ENCODE measurements at places on chromosomes 4 and X.
A peak's percentile ranks its signal among the peaks of the same experiment; 100 is the strongest.

GRCh38 chr4:36243355-36244256, 708 bp downstream of the ARAP2 start:
- peak; percentile 18 for DNase-seq

- DNase-seq: no peak
Measured at GRCh38 chr4:176968094-176968493, 175.4 kb upstream of the VEGFC start.

DNA sequence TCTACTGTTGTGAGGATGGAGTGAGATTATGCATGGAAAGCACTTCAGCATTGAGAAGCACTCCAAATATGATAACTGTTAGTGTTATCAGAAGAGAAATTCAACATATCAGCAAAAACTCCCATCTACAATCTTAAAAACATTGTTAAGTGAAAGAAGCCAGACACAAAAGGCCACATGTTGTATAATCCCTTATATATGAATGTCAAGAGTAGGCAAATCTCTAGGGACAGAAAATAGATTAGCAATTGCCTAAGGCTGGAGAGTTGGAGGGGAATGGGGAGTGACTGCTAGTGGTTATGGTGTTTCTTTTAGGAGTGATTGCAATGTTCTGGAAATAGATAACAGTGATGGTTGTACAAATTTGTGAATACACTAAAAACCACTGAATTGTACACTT, 122.5 kb upstream of the LNX1 start:
- DNase-seq: no peak

- DNase-seq: no peak
Measured at GRCh38 chr4:94410678-94411206, 41.0 kb upstream of the PDLIM5 start.

DNA sequence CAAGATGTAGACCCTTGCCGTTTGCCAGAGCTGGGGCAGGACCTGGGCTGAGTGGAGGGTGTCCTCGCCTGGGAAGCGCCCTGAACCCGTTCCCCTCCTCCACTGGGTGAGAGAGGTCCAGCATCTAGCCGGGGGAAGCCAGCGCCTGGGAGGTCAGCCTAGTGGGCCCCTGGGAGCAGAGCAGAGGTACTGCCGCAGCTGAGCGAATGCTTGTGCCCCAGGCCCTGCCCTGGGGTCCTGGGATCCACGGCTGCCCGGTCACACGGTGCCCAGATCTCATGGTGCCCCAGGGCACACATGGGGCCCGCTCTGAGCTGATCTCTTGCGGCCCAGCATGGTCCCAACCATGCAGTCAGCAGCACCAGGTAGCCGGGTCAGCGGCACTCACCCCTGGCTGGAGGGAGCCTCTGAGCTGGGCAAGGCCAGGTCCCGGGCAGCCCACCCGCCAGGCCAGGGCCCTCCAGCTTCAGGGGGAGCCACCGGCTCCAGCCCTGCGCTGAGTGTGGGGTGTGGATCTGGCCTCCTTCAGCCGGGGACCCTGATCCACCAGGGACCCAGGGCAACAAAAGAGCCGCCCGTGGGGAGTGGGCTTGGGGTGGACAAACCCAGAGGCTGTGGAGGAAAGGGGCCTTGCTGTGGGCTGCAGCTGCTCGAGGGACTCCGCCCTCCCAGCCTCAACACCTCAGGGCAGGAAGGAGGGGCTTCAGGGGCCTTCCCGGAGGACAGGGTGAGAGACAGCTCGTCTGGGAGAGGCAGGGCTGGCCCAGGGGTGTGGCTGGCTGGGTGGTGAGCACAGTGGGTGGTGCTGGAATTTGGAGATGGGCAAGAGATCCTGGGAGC, 4.1 kb upstream of the CPLX1 start:
- no peak for DNase-seq

DNA sequence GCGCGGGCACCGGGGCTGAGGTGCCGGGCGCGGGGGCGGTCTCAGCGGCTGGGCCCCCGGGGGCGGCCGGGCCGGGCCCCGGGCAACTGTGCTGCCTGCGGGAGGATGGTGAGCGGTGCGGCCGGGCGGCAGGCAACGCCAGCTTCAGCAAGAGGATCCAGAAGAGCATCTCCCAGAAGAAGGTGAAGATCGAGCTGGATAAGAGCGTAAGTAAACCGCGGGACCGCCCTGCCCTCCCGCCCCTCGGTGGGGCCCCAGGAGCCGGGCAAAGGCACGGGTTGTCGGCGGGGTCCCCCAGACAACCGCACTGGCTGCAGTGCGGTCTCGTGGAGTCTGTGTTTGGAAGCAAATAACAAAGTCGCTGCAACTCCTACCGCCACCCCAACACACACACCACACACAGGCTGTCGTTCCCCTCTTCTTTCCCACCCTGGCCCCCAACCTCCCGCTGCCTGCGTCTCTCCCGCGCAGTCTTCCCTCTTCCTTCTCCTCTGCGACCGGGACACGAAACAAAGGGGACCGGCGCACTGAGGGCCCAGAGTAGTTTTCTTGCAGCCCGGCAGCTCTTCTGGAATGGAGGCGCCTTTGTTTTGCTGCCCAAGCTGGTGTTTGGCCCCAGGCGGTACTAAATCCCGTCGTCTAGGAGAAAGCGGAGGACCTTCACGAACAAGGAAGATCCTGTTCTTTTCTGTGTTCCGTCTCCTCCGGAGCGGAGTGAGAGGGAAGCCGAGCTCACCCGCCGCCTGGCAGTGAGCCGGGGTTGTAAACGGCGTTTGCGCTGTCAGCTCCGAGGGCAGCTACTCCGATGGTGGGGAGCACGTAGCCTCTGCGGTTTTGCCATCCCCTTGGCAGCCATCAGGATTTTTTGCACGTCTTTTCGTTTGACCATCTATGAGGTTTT, 788 bp downstream of the SAP30 start:
- DNase-seq: peak; percentile 50

- no peak for DNase-seq
Measured at GRCh38 chrX:71625471-71625870, 7.2 kb upstream of the CXCR3 start.

DNA sequence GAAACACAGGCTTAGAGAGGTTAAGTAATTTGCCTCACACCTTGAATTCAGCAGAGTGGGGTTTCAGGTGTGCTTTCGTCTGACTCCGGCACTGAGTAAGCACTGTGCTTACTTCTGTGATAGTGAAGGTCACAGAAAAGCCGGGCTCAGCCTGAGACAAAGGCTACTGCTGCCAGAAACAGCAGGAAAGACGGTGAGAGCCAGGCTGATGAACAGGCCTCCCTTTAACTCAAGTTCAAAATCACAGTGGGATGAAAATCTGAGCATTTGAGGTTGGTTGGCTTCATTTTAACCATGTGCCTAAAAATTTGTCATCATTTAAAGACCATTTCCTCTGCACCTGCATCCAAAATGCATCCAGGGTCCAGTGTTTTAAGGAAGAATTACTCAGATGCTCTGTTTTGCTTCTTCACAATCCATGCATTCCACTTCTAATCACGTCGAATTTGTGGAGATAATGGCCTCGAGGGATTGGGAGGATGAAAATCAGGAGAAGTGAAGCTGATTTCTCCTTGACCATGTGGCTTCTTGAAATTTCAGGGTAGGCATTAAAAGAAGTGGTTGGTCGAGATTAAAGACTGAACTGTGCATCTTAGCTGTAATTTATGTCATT, 121.2 kb upstream of the LNX1 start:
- DNase-seq: no peak

GRCh38 chr4:6295495-6295894, 25.8 kb downstream of the WFS1 start:
- DNase-seq: no peak

GRCh38 chr4:135192751-135193535, 991.4 kb upstream of the PABPC4L start:
- no peak for DNase-seq

- no peak for DNase-seq
Measured at GRCh38 chrX:38277802-38278201, 49.5 kb downstream of the RPGR start.

DNA sequence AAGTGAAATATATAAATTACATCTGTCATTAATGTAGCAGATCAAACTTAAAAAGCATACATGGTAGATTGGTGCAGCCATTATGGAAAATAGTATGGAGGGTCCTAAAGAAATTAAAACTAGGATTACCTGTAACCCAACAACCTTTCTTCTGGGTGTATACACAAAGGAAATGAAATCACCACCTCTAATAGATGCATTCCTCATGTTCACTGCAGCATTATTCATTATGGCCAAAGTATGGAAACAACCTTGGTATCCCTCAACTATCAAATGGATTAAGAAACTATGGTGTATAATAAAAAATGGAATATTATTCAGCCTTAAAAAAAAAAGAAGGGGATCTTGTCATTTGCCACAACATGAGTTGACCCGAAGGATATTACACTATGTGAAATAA, 13.7 kb downstream of the WDFY3 start:
- no peak for DNase-seq

- DNase-seq: no peak
Measured at GRCh38 chr4:3283916-3284315, 8.9 kb upstream of the RGS12 start.

GRCh38 chrX:145292218-145292617, 44.9 kb downstream of the SPANXN1 start:
- no peak for DNase-seq

DNA sequence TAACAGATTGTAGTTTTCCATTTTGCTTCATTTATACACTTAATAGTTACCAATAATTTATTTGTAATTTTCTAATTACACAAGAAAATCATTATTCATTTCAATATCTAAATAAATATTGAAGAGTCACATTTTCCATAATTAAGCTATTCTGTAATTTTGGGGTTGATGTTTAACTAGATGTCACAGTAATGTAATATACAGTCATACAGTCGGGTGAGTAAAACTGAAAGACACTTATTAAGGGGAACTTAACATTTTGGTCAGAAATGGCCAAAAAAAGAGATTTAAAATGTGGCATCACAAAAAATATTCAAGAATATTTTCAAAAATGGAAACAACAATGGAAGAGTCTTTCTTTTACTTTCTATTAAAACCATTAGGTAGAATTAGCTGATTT, 1080.3 kb downstream of the ARAP2 start:
- DNase-seq: no peak

DNA sequence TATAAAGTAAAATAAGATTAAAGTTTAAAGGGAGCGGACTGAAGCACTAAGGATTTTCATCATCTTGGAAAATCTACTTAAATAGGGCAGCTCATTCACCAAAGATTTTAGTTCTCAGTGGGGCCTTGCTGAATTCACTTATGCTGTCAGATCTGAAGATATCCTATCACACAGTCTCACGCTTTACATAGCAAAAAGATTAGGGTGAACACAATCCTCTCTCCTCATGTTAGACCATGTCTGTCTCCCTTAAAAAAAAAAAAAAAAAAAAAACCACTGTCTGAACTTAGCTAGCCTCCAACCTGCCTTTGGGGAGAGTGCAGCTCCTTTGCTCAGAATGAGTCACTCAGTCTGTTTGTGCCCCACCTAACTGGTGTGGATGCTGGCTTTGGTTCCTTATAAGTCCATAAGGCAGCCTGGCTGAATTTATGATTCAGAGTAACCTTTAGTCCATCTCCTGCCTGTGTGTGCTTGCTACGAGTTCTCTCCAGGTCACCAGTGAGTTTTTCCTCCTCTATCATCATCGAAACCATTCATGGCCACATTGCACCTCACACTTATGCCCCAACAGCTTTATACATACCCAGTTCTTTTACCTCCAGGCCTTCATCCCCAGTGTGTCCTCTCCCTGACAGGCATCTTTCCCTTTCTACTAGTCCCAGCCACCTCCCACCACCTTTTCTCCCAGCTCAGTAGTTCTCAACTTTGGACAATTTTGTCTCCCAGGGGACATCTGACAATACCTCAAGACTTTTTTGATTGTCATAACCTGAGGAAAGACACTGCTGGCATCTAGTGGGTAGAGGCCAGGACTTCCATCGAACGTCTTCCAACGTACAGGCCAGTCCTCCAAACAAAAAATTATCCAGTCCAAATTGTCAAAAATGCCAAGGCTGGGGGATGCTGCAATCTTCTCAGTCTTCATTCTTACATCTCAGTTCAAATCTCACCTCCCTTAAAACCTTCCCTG, 220.7 kb upstream of the EMCN start:
- no peak for DNase-seq

GRCh38 chrX:15511563-15511962, 11.0 kb downstream of the BMX start:
- no peak for DNase-seq

DNA sequence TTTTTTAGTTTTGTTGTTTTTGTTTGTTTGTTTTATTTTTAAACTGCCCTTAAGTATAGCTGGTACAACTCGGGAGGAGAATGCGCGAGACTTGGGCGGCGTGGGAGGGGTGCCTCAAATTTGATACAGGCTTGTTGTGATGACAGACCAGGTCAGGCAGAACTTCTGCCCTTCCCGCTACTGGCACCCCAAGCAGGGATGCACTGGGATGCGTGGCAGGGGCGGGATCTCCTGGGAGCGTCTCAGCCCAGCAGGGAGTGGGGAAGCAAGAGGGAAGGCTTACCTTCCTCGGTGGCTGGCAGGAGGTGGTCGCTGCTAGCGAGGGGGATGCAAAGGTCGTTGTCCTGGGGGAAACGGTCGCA, 851 bp downstream of the SFRP2 start:
- no peak for DNase-seq

DNA sequence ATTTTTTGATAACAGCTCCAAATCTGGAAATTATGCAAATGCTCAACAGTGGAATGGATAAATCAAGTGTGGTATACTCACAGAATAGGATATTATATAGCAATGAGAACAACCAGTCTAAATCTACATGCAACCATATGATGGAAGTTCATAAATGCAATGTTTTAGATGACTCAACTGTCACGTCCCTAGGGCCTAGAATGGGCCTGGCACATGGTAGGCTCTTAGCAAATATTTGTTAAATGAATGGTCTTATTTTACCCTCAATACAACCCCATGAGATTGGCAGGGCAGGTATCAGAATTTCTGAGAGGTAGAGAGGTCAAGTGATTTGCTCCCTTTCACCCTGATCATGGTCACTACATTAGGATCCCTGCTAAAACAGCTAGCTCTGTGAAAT, 14.6 kb upstream of the NKX3-2 start:
- DNase-seq: no peak

GRCh38 chr4:186719925-186720694, 3.5 kb downstream of the FAT1 start:
- DNase-seq: no peak

GRCh38 chrX:81301877-81302276, 100.0 kb downstream of the SH3BGRL start:
- DNase-seq: no peak

DNA sequence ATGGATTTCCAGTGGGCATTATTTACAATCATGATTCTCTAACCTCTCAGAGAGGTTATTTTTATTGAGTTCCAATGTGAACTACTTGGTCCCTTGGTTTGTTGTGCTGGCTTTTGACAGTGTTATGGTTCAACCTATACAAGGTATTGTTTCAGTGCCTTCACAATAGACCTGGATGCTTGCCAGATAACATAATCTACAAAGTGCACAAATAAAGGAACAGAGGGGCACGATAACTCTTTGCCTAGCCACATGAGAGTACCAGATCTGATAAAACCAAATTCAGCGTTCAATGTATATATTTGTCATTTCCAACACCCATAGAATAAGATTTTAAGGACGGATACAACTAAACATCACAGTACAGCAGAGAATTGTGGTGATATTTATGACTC, 120.8 kb downstream of the RASL11B start:
- DNase-seq: no peak

Data from T-helper 1 cell (primary cell).